ENCODE measurements at places on chromosomes 3 and 15.

DNA sequence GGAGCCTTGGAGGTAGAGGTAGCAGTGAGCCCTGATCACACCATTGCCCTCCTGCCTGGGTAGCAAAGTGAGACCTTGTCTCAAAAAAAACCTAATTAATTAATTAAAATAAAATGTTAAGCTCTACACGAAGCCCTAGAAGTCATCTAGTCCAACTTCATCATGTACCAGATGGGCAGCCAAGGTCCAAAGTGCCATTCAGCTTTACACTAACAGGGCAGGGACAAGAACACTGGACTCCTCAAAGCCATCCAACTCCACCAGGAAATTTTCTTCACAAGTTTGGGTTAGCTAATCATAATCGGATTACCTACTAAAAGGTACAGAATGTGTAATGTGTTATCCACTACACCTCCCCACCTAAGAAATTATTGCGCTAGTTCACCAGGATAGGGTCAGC is 48.8 kb downstream of the WWTR1 start:
- no peak for DNase-seq

DNA sequence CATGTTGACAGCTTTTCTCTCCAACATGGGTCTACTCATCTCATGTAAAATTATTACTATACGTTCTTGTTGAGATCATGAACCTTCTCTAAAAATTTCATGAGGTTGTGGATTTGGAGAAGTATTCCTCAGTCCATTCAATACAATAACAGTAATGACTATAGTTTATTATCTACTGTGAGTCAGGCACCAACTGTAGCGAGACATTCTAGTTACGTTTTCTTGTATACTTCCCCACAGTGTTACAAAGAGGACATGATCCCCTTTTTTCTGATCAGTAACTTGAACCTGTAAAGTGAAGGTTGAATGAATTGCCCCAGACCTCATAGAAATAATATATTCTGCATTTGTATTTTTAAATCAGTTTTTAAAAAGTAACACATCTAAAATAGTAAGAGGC is 76.4 kb downstream of the AKAP13 start:
- no peak for DNase-seq

GRCh38 chr3:98232489-98232888 is 31.6 kb upstream of the OR5H6 start:
- DNase-seq: no peak

GRCh38 chr15:39623529-39623931 is 42.7 kb downstream of the THBS1 start:
- DNase-seq: no peak

GRCh38 chr15:47795864-47796263 is 78.6 kb downstream of the SEMA6D start:
- DNase-seq: no peak

DNA sequence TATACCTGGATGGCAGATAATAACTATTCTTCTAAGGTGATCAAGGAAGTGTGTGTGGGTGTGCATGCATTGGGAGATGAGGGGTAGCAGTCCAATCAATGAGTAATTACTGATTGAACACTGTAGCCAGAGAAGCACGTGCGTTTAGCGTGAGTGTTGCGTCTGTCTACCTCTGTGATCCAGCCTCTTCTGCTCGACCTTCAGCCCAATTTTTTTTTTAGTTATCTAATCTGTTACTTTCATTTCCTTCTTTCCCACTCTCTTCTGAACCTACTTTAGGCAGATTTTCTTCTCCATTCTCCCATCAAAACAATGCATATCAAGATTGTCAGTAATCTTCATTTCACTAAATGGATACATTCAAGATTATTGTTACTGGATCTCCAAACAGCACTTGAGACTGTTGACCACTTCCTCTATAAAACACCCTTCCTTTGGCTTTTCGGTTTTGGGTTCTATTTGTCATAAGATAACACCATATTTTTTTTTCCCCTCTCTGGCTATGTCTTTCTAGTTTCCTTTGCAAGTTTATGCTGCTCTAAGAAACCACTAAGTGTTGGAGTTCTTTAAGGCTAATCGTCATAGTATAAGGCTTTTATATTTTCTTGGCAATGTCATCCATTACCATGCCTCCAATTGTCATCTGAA is 41.0 kb downstream of the MCTP2 start:
- no peak for DNase-seq

- no peak for DNase-seq
Observed at GRCh38 chr15:99449514-99449913, 116.3 kb upstream of the MEF2A start.

GRCh38 chr15:49747340-49747739 is 126.5 kb downstream of the DTWD1 start:
- no peak for DNase-seq

DNA sequence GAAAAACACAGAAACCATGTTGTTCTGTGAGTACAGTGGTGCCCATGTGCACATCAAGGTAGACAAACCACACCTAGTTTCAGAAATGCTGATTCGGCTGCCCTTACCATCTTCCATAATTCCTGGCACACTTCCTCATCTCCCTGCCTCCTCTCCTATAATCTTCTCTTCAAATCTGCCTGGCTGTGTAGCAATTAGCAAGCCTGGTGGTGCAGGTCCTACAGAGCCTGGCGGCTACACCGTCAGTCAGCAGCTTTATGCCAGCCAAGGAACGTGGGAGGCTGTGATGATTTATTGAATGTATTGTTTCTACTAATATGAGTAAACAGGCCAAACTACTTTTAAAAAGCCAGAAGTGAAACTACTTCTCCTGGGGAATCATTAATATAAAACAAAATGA is 106.8 kb downstream of the SEMA6D start:
- no peak for DNase-seq

- no peak for DNase-seq
Observed at GRCh38 chr3:3086239-3086638, 23.9 kb downstream of the IL5RA start.

Measured in NCI-H1930 (cell line).